Fibroblast of villous mesenchyme (primary cell): ENCODE measurements at places on chromosomes 3 and 15.

GRCh38 chr3:193569119-193569518, 14.4 kb upstream of the ATP13A4 start:
- DNase-seq = no peak

DNA sequence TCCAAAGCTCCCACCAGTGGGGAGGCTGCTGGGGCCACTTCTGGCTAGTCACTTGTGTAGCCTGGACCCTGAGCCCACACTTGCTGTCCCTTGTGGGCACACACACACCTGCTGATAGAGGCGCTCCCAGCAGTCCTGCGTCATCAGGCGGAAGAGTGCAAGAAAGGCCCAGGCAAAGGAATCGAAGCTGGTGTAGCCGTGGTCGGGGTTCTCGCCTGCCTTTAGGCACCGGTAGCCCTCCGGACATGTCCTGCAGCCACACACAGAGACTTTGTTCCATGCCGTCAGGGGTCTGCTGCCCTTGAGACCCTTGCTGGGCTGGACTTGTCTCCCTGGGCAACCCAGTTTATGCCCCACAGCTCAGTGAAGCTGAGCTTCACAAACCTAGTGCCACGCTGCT, 42.9 kb downstream of the SCN5A start:
- no peak for DNase-seq

GRCh38 chr3:158717576-158717975, 14.7 kb downstream of the RARRES1 start:
- DNase-seq = no peak

DNA sequence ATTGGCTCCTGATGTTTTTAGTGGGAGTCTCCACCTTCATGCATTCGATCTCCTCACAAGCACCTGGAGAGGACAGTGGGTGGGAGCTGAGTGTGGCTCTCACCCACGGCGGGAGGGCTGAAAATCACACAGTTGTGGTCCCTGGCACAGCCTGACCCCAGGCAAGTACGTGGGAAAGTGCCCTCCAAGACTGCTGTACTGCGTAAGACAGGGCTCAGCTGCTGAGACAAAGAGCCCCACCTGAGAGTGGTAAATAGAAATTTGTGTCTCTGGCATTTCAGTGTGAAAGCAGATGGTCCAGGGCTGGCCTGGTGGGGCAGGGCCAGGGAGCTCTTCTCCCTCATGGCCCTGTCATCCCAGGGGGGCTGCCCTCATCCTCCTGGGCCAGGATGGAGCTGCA, 77.4 kb upstream of the IQSEC1 start:
- DNase-seq = no peak

DNA sequence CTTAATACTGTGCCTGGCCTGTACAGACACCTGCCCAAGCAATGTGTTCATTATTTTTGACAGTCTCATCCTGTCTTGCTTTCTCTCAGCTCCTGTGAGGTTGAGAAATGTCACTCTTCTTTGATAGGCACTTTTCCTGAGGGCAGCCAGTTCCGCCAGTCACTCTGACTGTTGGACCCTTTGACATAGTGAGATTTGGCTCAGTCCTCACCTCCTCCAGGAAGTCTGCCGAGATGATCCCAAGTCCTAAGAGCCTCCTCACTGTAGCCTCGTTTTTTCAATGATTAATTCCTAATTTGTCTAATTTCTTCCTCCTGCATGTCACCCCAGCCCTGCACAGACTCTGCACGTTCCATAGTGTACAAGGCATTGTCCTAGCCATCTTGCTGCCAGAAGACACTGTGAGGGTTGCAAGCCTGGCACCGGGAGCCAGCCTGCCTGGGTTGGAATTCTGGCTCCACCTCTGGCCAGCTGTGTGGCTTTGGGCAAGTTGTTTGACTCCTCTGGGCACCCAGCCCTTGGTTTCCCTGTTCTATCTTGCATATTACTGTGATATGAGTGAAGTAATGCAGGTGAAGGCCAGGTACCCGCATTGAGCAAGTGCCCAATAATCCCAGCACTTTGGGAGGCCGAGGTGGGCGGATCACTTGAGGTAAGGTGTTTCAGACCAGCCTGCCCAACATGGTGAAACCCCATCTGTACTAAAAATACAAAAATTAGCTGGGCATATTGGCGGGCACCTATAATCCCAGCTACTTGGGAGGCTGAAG, 24.3 kb downstream of the RPLP1 start:
- no peak for DNase-seq

DNA sequence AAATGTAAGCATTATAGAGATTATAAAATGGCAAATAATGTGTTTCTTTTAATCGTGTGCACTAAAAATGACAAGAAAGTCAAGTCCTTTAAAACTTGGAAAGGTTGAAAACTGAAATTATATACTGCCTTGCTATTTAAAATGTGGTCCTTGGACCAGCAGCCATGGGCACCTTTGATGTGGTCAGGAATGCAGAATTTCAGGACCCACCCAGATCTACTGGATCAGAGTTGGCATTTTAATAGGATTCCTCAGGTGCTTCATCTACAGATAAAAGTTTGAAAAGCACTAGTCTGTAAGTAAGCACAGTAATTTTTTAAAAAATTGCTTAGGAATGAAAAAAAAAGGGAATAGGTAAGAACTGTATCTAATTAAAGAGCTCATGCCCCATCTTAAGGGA, 55.8 kb downstream of the ADAMTS9 start:
- no peak for DNase-seq

DNA sequence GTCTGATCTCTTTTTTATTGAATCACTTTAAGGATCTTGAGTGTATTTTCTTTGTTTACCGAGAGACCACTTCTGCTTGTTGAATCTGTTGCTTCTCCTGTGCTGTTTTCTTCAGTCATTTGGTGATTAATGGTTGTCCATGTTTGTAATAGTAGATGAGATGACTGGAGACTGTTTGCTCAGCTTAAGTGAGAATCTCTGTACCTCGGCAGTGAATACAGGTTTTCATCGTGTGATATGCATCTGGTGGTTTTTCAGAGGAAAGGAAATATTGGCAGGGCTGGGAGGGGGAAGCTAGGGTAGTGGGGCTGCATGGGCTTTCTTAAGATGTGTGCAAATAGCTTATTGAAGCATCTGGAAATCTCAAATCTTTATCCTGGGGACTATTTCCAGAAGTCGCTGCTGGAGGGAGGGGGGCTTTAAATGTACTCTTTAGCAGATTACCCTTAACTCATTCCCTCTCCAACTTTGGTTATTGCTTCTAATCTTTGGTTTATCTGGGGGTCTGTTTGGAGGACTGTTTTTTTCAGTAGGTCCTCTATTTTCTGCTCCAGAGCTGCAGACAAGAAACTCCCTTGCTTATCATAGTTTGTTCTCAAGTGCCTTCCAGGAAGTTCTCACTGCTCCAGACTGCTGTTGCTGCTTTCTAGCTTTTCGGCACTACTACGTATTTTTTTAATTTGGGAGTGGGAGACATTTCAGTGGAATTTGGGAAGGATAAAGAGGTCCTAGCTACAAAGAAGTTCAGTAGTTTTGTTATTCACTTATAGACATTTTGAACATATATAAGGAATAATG, 19.4 kb downstream of the CMTM8 start:
- DNase-seq = no peak

GRCh38 chr3:181805703-181806102, 94.0 kb downstream of the SOX2 start:
- DNase-seq = no peak

DNA sequence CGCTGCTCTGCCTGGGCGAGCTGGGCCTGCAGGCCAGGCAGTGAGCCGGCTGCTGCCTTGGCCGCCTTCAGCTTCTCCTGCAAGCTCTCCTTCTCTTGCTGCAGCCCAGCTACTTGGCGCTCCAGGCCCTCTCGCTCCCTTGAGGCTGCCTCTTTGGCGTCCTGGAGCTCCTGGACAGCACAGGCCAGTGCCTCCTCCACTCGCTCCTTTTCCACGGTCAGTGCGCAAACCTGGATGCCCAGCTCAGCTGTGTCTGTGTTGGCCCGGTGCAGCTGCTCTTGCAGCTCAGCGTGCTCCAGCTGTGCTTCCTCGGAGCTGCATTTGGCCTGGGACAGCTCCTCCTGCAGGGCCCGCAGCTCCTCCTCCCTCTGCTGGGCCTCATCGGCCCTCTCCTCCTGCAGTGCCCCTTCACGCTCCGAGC, 23.1 kb downstream of the CXCR6 start:
- no peak for DNase-seq

DNA sequence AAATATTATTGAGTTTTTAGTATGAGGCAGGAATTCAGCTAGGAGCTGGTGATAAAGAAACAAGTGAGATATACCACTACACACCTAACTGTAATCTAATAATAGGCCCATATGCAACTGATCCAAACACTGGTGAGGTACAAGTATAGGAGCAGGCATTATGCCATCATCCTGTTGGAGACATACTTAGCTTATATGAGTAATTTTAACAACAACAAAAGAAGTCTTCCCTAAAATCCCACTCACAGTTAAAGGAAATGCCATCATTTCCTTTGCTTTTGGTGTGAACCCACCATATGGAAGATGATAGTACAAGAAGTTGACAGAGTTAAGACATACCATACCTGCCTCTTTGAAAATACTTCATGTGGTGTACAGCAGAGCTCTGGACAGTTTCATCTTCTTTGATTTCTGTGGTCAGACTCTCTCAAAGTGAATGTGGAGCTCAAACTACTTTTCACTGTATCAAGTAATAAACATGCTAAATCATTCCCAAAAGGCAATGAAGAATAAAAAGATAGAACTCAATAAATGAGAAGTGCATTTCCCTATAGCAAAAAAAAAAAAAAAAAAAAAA, 85.5 kb downstream of the CD200R1L start:
- DNase-seq = no peak
